Amniotic stem cell (primary cell): ENCODE measurements at places on chromosomes 4 and X.

DNA sequence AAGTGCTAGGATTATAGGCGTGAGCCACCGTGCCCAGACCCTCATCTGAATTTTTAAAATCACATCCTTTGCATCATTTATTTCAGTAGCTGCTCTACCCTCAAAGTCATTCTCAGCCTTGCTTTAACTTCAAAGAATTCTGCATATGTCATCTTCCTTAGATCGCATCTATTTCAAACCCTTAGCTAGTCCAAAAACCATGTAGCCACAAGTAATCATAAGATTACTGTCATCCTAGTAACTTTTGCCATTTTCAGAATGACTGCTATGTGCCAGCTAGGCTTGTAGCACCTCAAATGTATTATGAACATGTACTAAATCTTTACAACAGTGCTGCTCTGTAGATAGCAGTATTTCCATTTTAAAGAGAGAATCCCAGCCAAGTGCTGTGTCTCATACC, 45.5 kb upstream of the KLF3 start:
- no peak for DNase-seq

DNA sequence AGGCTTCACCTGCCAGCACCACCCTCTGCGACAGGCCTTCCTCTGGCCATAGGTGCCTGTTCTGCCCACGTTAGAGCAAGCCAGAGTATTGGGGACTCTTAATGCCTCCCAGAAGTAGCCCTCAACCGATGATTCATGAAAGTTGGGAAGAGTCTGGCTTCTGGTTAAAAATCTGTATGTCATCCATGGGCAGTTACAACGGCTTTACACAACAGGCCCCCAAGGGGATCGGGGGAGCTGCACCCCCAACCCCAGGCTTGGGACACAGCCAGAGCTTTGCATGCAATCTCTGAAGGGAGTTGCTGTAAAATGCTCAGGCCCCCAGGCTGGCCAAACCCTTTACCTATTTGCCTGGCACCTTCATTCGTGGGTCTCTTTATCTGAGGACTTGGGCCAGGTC, 5.4 kb upstream of the CYTL1 start:
- no peak for DNase-seq

- no peak for DNase-seq
These were observed 23.5 kb downstream of the INTS6L start for GRCh38 chrX:135543924-135544323.

DNA sequence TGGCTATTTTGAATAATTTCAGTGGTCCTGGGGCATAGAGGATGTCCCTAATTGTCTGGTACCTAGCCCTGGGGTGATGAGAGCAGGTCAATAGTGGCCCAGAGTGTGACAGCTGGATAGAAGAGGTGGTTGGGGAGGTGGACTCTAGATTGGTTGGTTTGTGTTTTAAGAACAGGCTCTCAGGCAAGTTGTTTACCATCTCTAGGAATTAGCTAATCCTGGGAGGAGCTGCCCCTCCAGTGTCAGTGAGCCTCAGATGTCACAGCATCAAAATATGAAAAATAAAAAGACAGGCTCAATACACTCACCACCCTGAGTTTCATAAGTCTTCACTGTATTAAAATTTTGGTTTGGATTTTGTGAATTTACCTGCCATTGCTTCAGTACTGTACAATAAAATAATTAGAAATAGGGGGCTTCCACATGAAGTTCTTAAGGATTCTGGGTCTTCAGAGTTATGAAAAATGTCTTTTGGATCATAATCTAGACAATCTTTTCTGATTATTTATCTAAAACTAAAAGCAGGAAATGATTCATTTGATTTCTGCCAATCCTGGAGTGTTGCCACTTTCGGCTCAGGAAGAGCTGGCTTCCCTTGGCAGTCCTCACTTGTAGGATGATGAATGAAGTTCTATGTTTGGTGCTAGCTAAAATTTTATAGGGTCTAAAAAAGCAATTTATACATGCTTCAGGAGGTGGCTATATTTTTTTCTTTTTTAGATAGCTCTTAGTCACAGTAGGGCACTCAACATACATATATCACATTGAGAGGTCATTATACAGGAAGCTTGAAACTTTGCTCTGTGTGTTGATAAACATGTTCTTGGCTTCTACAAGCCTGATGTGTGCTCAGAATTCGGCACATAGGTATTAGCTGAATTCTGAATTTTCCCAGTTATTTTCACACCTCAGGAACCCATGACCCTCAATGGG, 395.1 kb downstream of the RAB28 start:
- no peak for DNase-seq

DNA sequence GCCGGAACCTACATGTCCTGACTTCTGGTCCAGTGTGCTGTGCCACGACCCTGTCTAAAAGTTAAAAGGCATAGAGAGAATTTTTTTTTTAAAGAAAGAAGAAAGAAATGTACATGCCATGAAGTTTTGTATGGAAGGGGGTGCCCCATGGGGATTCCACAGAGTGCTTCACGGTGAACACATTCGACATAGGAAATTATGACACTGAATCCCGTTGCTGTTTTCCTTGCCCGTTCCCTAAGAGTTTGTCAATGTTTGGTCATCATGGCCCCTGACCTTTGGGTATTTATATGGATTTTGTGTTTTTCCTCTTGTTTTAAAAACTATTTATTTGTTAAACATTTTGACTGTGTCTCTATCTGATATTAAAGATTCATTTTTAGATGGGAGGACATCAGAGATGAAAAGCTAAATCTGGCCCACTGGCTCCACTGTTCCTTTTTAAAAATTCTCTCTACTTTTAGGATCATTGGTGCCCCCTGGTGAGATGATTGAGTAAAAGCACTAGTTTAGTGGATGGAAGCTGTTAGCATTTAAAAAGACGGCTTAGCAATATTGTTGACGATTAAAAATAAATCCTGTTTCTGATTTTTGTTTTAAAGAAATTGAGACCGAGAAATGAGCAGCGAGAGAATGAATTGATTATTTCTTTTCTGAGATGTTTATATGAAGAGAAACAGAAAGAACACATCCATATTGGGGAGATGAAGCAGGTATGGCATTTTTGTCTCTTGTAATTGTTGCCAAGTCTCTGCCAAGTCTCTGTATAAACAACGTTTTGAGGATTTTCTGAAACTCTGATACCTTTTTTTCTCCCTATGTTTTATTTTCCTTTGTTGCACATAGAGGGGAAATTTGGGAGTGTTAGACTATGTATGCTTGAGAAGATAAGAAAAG, 75.0 kb downstream of the PTTG2 start:
- peak; percentile 57 for DNase-seq

DNA sequence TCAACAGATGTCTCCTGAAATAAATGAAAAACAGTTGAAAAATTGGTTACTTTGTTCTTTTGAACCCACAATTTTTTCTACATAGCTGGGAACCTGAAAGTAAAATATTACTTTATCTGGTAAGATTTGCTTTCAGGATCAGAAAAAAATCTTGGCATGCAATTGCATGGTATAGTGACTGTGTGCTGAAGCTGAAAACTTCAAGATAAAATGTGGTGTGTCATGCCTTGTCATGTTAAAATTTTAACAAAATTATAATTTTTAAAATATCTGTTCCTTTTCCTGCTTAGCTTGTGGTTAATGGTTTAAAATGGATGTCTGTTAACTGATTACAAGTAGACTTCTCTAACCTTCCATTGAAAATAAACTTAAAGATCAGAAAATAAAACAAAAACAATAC, 904.8 kb downstream of the PDHA2 start:
- no peak for DNase-seq

DNA sequence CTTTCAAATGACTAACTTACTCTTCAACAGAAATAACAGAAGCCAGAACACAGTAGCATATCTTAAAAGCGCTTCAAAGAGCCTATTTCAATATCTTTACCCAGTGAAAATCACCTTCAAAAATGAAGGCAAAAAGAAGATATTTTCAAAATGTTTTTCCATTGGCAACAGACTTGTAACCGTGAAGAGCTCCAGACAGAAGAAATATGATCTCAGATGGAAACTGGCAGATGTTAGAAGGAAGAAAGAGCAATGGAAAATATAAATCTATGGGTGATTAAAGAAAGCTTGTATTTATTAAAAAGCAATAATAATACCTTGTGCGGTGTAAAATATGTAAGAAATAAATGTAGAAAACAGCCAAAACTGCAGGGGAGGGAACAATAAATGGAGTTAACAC, 35.7 kb downstream of the PRKG2 start:
- DNase-seq = no peak

GRCh38 chr4:634599-634985, 9.2 kb downstream of the PDE6B start:
- no peak for DNase-seq

DNA sequence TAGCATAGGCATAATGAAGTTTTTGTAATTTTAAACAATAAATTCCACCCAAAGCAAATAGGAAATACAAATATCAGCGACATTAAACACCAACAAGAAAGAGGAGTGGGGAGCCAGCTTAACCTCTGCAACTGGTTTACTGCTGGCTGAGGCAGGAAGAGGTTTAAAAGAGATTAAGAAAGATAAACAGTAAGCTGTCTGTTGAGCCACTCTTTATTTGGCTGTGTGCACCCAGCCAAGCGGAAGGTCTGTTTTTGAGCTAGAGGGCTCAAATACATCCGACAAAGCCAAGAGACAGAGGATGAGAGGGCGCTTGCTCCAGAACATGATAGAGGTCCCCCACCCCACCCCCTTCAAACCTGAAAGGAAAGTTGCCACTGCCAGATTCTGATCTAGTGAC, 191.4 kb downstream of the MGST2 start:
- no peak for DNase-seq

DNA sequence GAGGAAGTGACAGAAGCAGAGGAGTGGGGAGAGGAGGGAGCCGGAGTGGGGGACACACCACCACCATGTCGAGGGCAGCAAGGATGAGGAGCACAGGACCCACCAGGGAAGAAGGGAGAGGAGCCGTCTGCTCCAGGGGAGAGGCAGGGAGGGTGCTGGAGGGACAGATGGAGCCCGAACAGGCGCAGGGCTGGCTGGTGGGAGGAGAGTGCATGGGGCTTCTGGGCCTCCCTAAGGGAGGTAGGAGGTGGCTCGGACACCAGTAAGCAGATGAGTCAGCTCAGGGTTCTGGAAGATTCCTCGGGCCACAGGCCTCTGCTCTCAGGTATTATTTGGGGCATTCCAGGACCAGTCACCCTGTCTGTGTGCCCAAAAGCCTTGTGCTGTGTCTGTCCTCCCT, 29.8 kb downstream of the ATP2B3 start:
- no peak for DNase-seq

DNA sequence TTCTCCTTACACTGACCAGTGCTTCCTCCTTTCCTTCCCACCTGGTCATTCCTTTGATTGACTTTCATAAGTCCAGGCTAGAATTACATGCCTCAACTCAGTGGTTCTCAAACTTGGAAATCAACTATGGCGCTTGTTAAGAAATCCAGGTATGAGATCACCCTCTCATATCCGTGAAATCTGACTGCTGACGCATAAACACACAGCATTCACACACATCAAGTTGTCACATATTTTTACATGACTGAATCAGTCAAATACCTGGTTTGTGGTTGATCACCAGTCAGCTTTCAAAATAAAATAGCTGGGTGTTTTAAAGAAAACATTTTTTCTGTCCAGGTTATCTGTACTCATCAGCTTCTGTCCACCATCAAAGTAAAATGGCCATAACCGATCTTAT, 433.5 kb downstream of the AFF2 start:
- no peak for DNase-seq

DNA sequence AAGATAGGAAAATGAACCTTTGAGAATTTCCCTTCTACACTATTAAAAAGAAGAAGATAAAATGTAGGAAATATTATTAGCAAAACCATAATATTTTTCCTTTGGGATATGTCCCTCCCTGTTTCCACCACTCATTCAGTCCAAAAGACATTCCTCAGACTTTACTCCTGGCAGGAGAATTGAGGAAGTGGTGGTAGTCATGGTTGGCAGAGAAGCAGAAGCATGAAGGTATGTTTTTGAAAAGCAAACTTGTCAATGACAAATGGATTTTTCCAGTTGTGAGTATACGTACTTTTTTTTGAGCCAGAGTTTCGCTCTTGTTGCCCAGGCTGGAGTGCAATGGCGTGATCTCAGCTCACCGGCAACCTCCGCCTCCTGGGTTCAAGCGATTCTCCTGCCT, 13.7 kb downstream of the STAG2 start:
- no peak for DNase-seq

DNA sequence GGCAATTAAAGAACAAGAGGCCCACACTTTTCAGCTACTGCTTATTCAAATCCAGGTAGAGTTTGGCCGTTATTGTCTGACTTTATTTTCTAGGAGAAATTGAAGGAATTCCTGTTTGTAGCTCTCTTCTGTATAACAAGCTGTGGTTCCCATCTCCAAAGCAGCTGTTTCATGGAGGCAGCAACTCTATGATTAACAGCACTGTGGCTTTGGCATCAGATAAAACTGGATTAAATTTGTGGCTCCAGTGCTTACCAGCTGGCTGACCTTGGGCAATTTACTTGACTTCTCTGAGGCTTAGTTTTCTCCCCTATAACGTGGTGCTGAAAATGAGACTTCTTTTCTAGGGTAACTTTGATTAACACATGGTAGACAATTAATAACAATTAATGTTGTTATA, 28.1 kb downstream of the SLC30A9 start:
- no peak for DNase-seq

DNA sequence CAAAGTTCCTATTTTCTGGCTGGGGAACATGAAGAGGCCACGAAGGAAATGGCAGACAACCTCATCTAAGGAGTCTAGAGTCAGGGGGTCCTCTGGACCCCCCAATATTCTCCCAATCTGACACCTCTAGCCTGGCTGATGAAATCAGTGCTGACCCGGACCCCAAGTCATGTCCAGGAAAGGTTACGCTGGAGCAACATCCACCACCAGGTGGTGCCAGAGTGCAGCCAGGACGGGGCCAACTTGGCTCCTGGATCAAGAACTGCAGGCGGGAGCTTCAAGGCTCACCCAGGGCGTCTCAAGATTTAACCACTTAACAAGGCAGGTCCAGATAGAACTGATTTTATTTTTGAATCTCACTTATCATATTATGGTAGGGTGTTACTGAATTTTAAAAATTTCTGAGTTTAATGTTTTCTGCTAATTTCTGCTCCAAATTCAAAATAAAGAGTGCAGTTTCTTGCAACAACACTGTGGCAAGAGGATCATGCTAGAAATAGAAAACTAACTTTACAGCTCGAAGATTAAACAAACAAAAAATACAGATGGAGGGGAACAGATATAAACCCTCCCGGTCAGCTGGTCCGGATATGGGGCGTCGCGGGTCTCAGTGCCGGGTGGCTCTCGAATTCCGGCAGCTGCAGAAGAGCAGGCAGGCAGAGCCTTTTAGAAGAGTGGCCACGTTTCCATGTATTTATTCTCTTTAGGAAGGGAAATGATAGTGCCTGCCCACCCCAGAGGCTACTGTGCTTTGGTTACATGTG, 135.5 kb downstream of the AFAP1 start:
- peak; percentile 45 for DNase-seq

GRCh38 chr4:114791976-114792375, 193.4 kb downstream of the UGT8 start:
- no peak for DNase-seq

GRCh38 chr4:5796976-5797375, 86.0 kb downstream of the EVC start:
- DNase-seq = no peak

DNA sequence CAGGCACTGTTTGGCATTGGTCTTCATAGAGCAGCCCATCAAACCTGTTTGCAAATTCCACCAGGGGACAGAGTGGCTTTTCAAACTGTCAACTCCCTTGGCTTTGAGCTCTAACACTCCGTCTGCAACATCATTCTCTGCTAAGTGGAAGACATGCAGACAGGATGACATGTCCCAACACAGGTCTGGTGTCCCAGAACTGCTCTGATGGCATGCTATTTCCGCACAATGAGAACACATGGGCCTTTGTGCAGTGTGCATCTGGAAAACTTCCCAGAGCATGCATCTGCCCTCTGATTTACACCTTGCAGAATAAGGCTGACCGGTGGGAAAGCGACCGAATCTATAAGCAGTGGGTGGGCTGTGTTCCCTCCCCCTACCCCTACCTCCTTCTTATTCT, 212.8 kb upstream of the GYPA start:
- DNase-seq = no peak
